ENCODE measurements at places on chromosomes 1 and 21.

DNA sequence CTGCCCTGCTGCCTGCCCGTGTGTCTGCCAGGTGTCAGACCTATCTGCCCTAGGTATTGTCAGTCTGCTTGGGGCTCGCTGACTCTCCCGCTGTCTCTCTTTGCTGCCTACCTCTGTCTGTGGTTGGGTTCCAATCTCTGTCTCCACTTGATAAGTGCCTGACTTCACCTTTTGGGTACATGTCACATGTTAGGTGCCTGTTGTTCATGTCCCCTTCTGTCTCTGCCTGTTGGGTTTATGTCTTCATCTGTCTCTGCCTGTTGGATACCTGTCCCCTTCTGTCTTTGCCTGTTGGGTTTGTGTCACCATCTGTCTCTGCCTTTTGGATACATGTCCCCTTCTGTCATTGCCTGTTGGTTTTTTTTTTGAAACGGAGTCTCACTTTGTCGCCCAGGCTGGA lies 14.6 kb downstream of the RPS6KA1 start:
- DNase-seq = no peak

DNA sequence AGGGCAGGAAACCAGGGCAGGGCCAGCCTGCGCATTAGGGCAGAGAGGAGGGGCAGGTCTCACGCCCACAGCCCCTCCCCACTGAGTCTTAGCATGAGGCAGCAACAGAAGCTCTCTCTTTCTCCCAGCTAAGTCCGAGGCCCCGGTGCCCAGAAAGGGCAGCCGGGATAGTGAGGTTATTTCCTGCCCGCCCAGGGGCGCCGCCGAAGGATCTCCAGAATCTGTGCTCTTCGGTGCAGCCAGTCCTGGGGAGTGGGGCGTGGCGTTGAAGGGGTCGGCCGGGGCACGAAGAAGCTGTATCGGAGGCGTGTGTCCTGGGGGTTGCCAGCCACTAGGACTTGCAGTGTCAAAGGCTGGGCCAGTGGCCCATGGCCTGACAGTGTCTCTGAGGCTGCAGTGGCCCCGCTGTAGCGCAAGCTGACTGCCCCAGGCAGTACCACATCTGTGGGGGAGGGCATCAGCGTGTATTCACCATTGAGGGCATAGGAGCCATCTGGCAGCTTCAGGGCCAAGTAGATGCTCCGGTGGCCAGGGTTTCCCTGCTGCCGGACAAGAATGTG lies 7.8 kb downstream of the ADAMTS4 start:
- DNase-seq = no peak

- DNase-seq = no peak
Observed at GRCh38 chr21:17921579-17922530, 102.7 kb upstream of the C21orf91 start.

- no peak for DNase-seq
Observed at GRCh38 chr1:184629266-184629665, 125.4 kb downstream of the EDEM3 start.

Data from stimulated activated CD4-positive, alpha-beta T cell treated with anti-CD3 and anti-CD28 coated beads, Interleukin-4, amount 100 ng/mL, for 48 hours (primary cell).